A549 treated with dexamethasone at 1 μM for 4 hours (cell line): ENCODE measurements at places on chromosomes 5 and 9. TPM values are rescaled to one million over a fixed set of nuclear protein-coding genes. Genes with fewer than 3 reads are reported as not detected.

Gene HINT1
- total RNA-seq: 398 to 558 TPM (median 413 TPM) in 5 replicates

Gene TRIM7
- 30.2 to 42.5 TPM (median 40.0 TPM) in 5 replicates for total RNA-seq

Gene PCA3
- not detected in 5 replicates for total RNA-seq

Gene CKMT2
- total RNA-seq: not detected in 5 replicates

Gene CAMK2A
- 0.54 to 0.85 TPM (median 0.77 TPM) in 5 replicates for total RNA-seq

Gene TAF11L10
- not detected in 5 replicates for total RNA-seq

Gene SLC24A2
- not detected in 5 replicates for total RNA-seq

Gene ADAMTS6
- 0.01 to 0.15 TPM (median 0.04 TPM) in 5 replicates for total RNA-seq

Gene C9orf50
- 0.08 to 0.18 TPM in 2 of 5 replicates, not detected in the others for total RNA-seq

Gene DPYSL3
- total RNA-seq: 20.5 to 26.1 TPM (median 23.8 TPM) in 5 replicates

Gene FOXD4L4
- 0.04 to 0.07 TPM (median 0.05 TPM) in 3 of 5 replicates, not detected in the others for total RNA-seq

Gene HAVCR1
- 32.7 to 54.7 TPM (median 44.8 TPM) in 5 replicates for total RNA-seq
